ENCODE measurements at places on chromosomes 3 and 15. TPM values are rescaled to one million over a fixed set of nuclear protein-coding genes. Genes with fewer than 3 reads are reported as not detected.
A peak's percentile ranks its signal among the peaks of the same experiment; 100 is the strongest.

- no peak for DNase-seq
Measured at GRCh38 chr3:156744631-156745030, 70.2 kb downstream of the TIPARP start.

DNA sequence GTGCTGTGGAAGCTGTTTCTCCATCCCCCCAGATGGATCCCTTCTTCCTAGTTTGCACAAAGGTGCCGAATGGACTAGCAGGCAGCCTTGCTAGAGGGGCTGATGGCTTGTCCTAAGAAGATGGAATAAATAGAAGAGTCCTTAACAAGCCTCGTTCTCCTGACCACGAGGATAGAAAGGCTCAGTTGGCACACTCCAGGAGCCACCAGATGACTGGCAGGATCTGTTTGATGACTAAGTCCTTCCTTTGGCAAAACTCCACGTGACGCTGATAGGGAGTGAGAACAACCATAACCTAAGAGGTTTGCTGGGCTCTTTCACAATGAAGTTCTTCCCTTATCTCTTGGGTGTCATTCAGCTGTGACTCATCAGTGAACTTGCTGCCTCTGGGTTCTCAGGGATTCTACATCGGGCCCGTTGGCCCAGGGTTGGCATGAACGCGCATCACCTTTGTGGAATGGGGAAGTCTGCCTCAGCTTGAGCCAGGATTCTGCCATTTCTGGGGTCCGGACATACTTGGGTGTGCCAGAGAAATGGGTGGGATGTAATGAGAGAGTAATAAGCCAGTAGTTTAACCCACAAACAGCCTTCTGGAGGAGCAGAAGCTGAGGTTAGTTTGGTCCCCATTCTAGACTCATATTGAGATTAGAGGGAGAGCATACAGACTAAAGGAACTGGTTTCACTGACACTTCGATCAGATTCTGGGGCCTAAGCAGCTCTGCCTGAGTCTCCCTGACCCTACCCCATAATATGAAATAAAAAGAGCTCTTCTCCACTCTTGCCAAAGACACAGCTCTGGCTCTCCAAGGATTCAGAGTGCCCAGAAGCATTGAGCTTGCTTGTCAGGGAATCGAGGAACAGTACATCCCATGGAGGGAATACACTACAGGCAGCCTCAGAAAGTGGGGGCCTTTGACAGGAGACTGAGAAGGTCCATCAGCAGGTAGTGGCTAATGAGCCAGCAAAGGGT lies 2.0 kb upstream of the MELTF start:
- no peak for DNase-seq

DNA sequence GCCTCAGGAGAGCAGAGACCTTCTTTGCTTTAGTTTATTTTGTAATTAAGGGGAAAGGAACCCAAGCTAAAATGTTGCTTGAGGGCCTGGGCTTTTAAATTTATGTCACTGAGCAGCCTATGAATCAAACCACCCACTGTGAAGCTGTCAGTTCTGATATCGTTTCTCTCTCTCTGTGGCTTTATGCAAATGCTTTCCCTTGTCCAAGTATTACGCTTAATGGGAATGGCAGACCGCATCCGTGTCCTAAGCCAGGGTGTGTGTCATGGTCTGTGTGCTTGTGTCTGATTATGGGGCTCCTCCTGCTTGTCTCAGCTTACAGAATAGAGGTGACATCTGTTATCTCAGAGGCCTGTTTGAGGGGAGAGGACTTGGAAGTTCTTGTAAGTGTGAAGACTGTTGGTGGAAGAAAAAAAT lies 82.4 kb downstream of the EBLN2 start:
- DNase-seq: no peak

- DNase-seq: no peak
Measured at GRCh38 chr3:120741837-120742197, 499 bp downstream of the RABL3 start.

DNA sequence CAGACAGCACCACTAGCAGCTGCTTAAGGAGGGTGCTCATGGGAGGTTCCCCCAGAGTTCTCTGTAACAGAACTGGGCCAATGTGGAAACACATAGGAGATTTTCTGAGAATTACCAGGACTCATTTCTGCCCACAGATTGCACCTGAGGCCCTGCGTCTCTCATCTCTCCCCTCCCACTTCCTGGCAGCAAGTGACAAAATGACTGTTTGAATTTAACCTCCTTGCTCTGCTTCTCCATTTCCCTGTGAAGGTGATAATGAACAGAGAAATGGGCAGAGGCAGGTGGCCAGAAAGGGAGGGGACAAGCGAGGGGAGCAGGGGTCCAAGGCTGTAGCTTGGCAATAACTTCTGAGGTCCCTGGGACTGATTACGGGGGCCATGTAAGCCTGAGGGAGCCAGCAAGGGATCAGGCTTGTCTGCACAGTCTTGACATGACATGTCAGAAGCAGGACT lies 8.0 kb downstream of the EPHB1 start:
- DNase-seq: peak; percentile 8

The SENP7 gene
- 33.6 TPM for total RNA-seq

DNA sequence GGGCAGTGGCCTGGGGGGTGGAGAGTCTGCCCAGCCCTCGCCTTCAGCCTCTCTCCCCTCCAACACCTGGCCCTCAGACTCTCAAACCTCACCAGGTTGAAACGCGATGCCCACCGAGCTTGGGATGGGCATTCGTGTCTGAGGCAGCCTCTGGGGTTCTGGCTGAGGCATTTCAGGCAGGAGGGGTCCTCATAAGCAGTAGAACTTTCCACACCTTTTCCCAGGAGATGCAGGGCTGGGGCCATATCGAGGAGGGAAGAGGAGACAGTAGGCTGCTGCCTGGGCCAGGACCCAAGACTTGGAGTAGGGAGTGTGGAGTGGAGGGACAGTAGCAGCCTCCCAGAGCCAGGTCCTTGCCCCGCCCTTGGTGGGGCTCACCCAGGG lies 24.6 kb downstream of the ACAA1 start:
- no peak for DNase-seq

The TTLL3 gene
- total RNA-seq: 42.2 TPM

The CLDN16 gene
- total RNA-seq: 0.10 TPM

- no peak for DNase-seq
Measured at GRCh38 chr3:10189557-10190354, 25.0 kb downstream of the IRAK2 start.

GRCh38 chr3:128007033-128007424 lies 45.2 kb upstream of the SEC61A1 start:
- DNase-seq: no peak

DNA sequence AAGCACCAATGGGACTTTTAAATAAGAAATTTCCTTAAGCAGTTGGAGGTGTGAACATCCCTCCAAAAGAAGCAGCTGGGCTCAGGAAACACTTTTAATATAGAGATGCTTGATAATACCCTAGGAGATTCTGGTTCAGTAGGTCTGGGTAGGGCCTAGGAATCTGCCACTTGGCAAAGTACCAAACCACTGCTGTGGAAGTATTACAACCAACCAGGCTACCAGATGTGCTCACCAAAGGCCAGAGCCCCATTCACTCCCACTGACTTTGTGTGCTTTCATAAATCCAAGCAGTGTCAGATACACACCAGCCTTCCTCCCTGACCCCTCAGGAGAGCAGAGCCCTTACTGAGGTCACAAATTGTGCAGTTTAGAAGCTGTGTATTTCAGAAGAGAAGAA lies 162.6 kb downstream of the CCNL1 start:
- DNase-seq: no peak

The CPOX gene
- total RNA-seq: 21.9 TPM

GRCh38 chr15:66180531-66181097 lies 72.9 kb downstream of the MEGF11 start:
- no peak for DNase-seq

All from type B pancreatic cell (in vitro differentiated cells).